ENCODE measurements at places on chromosomes 2 and 18.

DNA sequence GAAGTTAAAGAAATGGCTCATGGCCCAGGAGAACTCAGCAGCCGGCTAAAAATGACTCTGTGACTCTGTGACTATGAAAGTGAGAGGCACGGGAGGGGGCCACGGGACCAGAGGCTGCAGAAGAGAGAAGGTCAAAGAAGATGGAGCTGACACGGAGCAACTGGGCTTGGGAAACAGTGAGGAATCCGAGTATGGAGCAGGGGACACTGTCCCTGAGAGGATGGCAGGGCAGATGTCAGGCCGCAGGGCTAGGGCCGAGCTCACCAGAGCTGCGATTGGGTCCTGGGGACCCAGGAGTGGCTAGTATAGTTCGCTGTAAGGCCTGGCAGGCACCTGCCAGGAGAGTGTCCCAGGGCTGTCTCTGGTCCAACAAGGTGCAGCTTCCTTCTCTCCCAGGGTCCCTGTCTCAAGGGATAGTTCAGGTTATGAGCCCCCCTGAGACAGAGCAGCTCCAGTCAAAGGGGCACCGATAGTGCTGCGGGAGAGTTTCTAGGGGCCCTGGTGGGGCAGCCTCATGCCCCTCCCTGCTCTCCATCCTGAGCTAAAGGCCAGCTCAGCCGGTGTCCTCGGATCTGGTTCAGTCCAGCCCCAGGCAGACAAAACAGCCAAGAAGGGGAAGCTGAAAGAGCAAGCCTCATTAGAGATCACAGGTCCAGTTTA is 42.7 kb downstream of the CIB4 start:
- no peak overlapping the region for H3K4me3 ChIP-seq
- no peaks in the 10 kb centered on the region for H3K36me3 ChIP-seq
- H3K27me3 ChIP-seq: peaks cover 37% of the 10 kb centered on the region
- H3K4me1 ChIP-seq: no peaks in the 10 kb centered on the region
- no peak overlapping the region for H3K27ac ChIP-seq

DNA sequence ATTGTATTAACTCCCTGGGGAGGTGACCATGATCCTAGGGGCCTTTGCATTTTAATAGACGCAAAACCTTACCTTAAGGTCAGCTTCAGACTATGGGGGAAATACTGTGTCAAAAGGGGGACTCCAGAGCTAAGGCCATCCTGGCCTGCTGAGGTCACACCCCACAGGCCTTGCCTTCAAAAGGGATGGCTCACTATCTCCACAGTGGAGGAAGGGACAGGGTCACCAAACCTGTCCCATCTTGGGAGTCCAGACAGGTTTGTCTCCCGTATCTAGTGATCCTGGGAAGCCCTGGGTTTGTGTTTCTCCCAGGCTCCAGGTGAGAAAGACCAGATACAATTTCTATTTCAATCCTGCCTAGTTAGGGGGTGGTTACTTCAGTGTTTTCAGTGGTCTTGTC is 24.9 kb downstream of the CAPN14 start:
- no peaks in the 10 kb centered on the region for H3K4me1 ChIP-seq
- H3K36me3 ChIP-seq: no peaks in the 10 kb centered on the region
- H3K4me3 ChIP-seq: no peak overlapping the region
- no peak for DNase-seq

GRCh38 chr2:88220718-88221117 is 50.6 kb downstream of the THNSL2 start:
- no peaks in the 10 kb centered on the region for H3K4me1 ChIP-seq
- no peak overlapping the region for H3K4me3 ChIP-seq
- H3K27me3 ChIP-seq: peaks cover 10% of the 10 kb centered on the region
- H3K27ac ChIP-seq: no peak overlapping the region

- H3K27ac ChIP-seq: no peak overlapping the region
- no peaks in the 10 kb centered on the region for H3K27me3 ChIP-seq
- H3K4me1 ChIP-seq: no peaks in the 10 kb centered on the region
- no peak overlapping the region for H3K4me3 ChIP-seq
- H3K36me3 ChIP-seq: no peaks in the 10 kb centered on the region
- DNase-seq: no peak
Observed at GRCh38 chr2:146666340-146666739, 1178.5 kb upstream of the ACVR2A start.

- no peak for DNase-seq
- H3K36me3 ChIP-seq: no peaks in the 10 kb centered on the region
- H3K4me1 ChIP-seq: peaks cover 25% of the 10 kb centered on the region
- H3K27ac ChIP-seq: no peak overlapping the region
- H3K4me3 ChIP-seq: no peak overlapping the region
- H3K27me3 ChIP-seq: peaks cover 2% of the 10 kb centered on the region
Observed at GRCh38 chr2:136234261-136234660, 116.3 kb upstream of the CXCR4 start.

GRCh38 chr2:37604716-37605115 is 66.7 kb downstream of the CDC42EP3 start:
- DNase-seq: no peak
- H3K4me3 ChIP-seq: no peak overlapping the region
- H3K36me3 ChIP-seq: peaks cover 20% of the 10 kb centered on the region
- H3K27me3 ChIP-seq: no peaks in the 10 kb centered on the region
- peaks cover 7% of the 10 kb centered on the region for H3K4me1 ChIP-seq
- H3K27ac ChIP-seq: no peak overlapping the region

Measured in CD4-positive, alpha-beta T cell (primary cell).